ENCODE measurements at places on chromosomes 1 and 21.

GRCh38 chr21:32328595-32328994 lies 29.9 kb downstream of the MRAP start:
- DNase-seq, result no peak

DNA sequence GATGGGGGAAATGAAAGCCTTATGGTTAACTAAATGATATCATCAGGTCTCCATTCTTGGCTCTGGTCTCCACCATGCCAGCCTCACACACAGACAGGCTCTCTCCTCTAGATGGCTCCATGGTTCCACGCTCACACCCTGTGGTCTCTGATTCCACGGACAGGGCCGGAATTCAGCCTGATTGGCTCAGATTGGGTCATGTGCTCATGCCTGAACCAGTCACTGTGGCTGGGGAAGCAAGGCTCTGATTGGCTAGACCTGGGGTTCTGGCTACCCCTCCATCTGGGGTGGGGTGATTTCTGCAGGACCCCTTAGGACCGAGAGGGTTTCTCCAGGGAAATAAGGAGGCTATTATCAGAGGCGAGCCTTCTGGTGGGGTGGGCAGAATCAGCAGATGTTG lies 277.0 kb downstream of the PTPRU start:
- no peak for DNase-seq

- DNase-seq, result peak; percentile 73
Observed at GRCh38 chr1:150010393-150011115, at the start of gene OTUD7B. TSS of gene OTUD7B (minus strand) at chr1:150010726. CDS start at chr1:149977510, 33,216 bp downstream.

DNA sequence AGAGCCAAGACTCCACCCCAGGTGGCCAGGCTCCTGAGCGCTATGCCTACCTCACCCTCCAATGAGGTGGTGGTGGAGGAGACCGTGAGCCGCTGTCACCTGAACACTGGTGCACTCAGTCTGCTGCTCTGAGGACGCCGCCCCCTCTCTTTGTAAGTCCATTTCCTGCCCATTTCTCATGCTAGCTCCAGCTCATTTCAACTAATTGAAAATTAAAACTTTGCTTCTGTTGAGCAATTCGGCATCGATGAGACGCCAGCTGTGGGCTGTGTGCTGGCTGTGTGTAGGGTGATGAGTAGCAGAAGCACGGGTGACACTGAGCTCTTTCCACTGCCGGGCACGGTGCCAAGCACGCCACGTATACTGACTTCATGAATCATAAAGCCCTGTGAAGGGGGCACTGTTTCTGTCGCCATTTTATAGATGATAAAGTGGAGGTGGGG lies 11.2 kb downstream of the TNFRSF1B start:
- no peak for DNase-seq

DNA sequence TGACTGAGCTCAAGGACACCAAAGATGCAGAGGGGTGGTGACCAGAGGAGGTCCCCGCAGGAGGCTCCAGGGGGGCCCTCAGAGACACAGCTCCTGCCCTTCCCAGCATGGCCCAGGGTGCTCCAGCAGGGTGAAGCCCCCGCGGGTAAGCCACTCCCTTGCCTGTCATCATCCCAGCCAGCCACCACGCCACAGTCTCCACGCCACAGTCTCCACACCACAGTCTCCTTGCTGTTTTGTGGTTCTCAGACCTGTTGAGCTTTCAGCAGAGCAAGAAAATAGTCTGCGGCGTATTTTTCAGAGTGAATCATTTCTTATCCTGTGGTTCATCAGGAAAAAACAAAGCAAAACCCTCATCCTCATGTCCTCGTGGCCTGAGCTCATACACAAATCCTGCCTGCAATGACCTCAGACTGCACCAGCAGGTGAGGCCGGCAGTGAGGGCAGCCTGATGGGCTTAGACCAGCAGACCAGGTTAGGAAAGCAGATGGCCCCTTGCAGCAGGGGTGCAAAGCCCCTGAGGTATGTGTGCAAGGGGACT lies 25.7 kb upstream of the ABCG1 start:
- no peak for DNase-seq

- DNase-seq, result no peak
Observed at GRCh38 chr1:154626456-154627256, 18.7 kb upstream of the ADAR start.

DNA sequence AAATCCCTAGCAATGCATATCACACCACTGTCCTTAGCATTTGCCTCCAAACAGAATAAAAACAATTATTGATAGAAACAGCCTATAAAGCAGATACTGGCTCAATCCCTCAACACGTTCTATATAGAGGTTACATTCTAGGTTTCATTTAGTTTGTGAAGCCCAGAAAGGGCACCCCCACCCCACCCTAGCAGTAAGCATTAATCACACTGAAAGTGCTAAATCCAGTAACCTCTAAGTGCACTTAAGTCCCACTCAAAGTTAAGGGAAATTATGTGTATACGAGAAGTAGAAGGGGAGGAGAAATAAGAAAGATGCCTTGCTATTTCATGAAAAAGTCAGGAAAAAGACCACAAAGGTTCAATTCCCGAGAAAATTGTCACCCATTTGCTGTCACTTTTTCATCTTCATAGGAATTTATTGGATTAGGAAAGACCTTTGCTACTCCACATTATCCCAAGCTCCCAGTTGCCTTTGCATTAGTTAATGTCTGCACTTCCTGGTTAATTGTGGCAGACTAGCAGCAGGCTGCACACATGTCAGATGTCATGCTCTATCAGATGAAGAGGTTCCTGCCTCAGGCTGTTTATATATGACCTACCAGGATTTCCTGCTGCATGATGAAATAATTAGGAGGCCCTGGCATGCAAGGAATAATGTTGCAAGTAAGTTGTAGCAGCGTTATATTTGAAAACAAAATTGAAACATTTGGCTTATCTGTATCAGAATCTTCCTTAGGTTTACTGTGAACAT lies 54.5 kb upstream of the LHX8 start:
- DNase-seq, result no peak

GRCh38 chr1:21573971-21574465 lies 64.8 kb downstream of the ALPL start:
- DNase-seq, result peak; percentile 86

- no peak for DNase-seq
Observed at GRCh38 chr1:155079210-155079486, 511 bp downstream of the EFNA3 start.

DNA sequence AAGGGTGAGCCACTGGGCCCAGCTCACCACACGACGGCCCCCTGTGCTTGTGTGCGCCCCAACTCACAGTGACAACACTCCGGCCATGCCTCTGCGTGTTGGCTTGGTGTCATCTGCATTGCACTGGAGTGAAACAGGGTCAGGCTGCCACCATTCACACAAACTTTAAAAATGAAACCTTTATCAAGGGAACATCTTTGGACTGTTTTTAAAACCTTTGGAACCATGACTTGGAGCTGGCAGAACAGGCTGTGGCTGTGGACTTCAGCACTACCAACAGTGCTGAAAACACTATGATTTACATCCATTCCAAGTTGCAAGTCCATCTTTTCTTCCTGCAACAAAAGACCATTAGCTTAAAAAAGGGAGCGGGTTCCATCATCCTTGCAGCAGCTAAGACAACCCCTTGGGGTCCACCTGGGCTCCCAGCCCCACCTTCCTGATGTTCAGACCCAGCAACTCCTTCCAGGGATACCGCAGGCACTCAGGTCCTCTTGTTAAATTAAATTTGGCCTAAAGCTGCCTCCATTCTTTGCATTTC lies 25.6 kb downstream of the POFUT2 start:
- DNase-seq, result peak; percentile 6

- DNase-seq, result no peak
Observed at GRCh38 chr1:151803915-151804314, 1.3 kb downstream of the LINGO4 start.

DNA sequence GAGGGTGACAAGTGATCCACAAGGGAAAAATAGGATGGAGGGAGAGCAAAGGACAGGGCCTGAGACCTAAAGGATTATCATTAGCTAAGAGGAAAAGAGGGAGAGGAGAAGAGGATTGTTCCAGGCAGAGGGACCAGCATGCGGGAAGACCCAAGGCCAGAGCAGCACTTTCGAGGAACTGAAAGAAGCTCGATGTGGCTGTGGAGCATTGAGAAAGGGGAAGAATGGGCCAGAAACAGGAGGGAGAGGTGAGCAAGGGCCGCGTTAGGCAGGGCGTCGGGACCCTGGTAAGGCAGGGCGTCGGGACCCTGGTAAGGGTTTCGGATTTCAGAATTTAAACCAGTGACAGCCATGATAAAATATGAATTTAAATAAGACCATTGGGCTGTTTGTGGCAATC lies 22.8 kb upstream of the CSF1 start:
- no peak for DNase-seq

DNA sequence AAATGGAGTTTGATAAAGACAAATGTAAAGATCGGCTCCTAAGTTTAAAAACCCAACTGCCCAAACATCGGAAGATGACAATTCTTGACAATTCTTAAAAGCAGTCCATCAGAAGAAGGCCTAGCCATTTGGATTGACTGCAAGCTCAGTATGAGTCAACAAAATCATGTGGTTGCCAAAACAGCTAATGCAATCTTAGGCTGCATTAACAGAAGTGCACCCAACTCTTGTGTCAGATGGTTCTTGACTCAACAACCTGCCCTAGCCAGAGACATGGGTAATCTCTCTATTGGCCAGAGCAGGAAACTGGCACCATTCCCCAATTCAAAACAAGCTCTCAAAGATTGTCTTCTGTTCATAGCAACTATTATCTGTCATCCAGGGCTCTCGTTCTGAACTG lies 9.9 kb upstream of the NCF2 start:
- no peak for DNase-seq

DNA sequence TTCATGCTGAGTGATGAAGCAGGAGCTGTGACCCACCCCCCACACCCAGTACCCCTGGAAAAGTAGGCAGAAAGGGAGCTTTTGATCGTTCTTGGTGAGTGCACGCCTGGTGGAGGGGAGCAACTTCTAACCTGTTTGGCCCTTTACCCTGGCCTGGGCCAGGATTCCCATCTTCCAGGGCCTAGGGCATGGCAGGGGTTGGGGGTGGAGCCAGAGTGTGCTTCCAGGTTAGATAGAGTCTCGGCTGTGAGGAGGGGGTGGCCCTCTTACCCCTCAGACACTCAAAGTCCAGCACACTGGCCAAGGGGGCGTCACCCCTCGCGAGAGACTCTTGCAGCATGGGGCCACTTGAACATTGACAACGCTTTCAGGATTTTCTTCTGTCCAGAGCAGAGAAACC lies 236.6 kb downstream of the GRIK3 start:
- no peak for DNase-seq

DNA sequence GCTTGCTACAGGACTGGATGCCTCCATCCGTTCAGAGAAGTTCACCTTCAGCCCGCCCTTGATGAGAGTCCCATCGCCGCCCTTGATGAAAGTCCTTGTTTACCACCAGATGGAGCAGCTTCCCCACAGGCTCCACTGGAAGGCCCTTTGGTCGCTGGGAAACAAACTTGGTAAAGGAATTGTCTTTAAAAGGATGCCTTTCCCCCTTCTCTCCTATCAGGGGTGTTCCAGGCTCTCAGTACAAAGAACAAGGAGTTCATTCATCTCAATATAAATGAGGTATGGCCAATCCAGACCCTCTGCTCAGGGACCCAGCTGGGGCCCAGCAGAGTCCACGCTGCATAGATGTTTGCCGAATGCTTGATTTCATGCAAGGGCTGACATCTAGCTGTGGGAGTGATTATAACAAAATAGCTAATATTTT lies 50.8 kb downstream of the CAPN9 start:
- peak; percentile 45 for DNase-seq

GRCh38 chr1:69947837-69948236 lies 257.5 kb downstream of the LRRC40 start:
- DNase-seq, result no peak

DNA sequence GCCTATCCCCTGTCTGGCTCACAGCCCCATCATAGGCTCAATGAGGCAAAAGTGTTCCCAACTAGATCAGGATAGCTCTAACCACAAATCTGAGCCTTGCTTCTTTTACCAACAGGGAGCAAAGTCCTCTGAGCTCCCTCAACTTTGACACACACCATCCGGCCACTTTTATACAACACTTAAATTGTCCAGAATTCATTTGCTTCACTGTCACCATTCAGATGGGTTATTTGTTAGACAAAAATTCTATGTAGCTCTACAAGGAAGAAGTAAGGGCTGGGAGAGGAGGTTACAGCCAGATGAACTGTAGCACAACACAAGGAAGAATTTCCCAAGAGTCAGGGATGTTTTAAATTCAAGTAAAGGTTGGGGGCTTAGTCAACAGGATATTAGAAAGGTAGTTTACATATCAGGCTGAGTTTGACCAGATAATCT lies 50.8 kb downstream of the TGFBR3 start:
- no peak for DNase-seq

DNA sequence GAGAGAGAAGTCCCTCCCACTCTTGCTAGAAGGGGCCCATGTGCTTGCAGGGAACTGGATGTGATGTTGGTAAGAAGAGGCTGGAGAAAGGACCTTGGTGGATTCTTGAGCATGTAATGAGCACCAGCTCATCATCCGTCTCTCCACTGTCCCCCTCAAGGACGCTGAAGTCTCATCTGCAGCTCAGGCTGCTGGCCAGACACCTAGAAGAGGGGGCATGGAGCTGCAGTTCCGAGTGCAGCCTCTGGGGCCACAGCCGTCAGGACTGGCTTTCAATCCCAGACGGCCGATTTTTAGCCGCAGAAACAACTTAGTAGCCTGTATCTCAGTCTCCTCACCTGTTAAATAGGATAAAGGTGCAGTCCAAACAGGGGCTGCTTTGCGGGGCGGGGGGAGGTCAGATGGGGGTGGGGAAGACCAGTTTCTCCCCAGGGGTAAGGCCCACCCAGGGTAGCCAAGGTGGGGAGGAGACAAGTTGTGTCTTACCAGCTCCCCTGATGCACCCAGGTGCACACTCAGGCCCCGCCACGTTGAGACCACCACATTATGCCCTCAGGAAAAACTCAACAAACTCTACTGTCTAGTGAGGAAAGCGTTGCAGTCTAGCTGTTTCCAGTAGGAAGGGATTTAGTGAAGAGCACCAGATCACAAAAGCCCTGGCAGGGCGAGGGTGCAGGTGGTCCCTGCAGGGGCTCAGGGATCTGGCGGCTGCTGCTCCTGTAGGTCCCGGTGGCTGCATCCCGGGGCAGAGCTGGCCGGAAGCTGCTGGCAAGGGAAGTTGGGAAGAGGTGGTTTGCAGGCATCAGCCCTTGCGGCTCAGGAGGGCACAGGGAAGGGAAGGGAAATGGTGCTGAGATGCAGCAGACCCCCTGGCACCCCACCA lies 29.5 kb downstream of the LDLRAP1 start:
- no peak for DNase-seq

GRCh38 chr1:205245096-205245495 lies 17.4 kb downstream of the TMCC2 start:
- no peak for DNase-seq

DNA sequence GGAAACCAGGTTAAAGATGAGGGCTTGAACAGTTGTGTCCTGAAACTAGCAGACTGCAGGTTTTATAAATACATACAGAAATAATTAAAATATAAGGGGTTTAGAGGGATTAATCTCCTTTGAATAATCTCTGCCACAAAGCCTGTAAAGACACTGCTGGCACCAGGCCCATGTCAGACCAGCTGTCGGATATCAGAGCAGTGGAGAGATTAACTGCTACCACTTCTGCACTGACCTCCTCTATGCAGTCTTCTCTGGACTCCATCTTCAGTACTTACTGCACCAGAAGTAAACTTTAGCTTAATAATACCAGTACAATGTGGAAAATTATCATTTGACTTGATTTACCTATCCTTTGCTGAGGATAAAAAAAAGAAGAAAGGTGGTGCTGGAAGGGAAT lies 128.6 kb downstream of the LHX4 start:
- no peak for DNase-seq

All from breast epithelium (tissue), 4 donors.